ENCODE measurements at places on chromosomes 7 and 10.

- DNase-seq: no peak
Observed at GRCh38 chr10:102595897-102596296, 48.4 kb upstream of the TRIM8 start.

- no peak for DNase-seq
Observed at GRCh38 chr10:21473135-21473534, 52.3 kb downstream of the SKIDA1 start.

DNA sequence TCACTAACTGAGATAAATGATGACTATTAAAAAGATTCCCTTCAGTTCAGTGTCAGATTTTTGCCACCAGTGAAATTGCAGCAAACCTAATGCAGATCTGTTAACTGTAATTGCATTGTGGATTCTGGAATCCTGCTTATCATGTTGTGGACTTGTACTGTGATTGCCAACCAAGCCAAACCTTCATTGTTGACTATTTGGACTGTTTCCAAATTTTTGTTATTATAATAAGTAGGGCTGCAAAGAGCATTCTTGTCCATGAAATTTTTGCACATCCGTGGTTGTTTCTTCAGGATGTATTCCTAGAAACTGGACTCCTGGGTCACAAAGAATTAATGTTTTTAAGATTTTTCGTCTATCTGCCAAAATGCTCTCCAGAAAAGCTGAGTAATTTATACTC is 281.6 kb upstream of the ZMIZ1 start:
- DNase-seq: no peak

DNA sequence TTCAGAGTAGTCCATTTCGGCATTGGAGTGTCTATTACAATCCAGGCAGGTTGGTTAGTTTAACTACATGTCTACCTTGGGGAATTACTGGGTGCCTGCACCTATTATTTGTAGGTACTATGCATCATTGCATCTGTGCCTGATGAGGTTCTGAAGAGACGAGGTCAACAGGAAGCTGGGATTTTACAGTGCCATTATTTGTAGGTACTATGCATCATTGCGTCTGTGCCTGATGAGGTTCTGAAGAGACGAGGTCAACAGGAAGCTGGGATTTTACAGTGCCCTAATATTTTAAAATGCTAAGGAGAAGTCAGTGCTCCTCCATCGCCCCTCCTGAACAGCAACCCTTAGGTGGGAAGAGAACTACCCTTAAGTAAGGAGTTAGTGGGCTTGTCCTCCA is 41.7 kb downstream of the NPY start:
- no peak for DNase-seq

- DNase-seq: no peak
Observed at GRCh38 chr10:60480865-60481563, 91.3 kb upstream of the ANK3 start.

GRCh38 chr7:30924624-30925023 is 13.0 kb downstream of the AQP1 start:
- DNase-seq: no peak

- DNase-seq: peak; percentile 78
Observed at GRCh38 chr10:27944005-27944404, 54.9 kb downstream of the ODAD2 start.

- DNase-seq: no peak
Observed at GRCh38 chr7:12481722-12482121, 78.1 kb upstream of the VWDE start.

- no peak for DNase-seq
Observed at GRCh38 chr7:106127984-106128780, 16.1 kb upstream of the SYPL1 start.

DNA sequence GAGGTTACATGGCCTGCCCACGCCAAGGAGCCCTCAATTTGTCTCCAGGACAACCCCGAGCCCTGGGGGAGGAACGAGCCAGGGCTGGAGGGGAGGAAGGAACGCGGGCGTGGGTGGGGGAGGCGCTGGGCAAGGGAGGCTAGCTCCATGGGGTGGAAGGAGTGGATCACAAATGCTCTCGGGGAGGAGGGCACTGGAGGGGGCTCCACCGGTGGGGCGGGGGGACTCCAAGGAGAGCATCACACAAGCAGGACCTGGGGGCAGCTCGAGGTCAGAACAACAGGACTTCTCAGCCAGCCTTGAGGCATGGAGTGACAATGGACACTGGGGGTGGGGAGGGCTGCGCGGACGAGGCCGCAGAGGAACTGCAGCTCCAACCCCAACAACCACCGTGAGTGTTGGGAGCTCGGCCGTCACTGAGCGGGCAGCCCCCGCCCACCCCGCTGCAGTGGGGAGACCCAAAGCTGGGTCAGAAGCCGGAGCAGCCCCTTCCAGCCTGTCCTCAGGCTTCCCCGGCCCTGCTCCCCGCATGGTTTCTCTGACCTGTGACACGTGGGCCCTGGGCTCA is 41.1 kb downstream of the STK32C start:
- DNase-seq: no peak

- DNase-seq: no peak
Observed at GRCh38 chr7:77553123-77553522, 16.0 kb downstream of the PTPN12 start.

DNA sequence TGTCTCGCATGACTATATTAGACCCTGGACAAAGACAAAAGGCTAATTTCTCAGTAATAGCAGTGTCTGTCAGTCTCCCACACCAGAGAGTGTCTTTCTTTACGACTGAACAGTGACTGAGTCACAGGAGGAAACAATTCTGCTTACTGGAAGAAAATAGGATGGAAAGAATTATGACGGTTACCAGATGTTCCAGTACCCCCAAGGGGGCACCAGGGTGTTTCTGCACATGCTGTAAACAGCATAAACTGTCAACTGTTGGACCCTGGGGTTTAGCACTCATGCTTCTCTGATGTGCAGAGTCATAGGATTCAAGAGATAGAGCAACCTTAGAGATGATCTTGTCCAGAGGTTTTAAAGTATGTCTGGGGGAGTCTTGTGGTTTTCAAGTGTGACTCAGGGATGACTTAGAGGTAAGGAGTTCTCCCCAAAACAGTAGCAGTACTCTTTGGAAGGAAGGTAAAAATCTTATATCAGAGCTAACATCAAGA is 291.7 kb downstream of the THSD7A start:
- no peak for DNase-seq

DNA sequence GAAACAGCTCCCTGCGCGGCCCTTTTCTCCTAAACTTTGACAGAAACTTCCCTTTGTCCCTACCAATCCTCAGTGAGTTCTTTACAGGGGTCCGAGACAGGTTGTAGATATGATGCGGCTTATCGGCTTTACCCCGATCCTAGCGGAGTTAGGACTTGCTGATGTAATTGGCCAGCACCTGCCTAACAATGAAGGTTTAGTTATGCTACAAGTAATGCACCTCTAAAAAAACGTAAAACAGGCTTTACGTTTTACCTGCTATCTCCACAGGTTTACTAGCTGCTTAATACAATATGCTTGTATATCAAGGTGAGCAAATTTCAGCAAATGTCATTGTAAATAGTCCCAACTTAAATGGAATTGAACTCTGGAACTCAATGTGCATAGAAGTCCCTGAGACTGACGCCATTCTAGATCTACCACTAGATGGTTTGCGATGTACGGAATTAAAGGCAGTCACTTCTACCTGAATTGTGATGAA is 697 bp upstream of the SNX13 start:
- DNase-seq: no peak

GRCh38 chr7:142584765-142585164 is 164.5 kb upstream of the PRSS1 start:
- no peak for DNase-seq

GRCh38 chr10:47340608-47341170 is 7.5 kb upstream of the RBP3 start:
- DNase-seq: no peak

- DNase-seq: no peak
Observed at GRCh38 chr10:14820010-14820774, 17.6 kb downstream of the CDNF start.

GRCh38 chr10:130741901-130742855 is 569.3 kb downstream of the TCERG1L start:
- DNase-seq: peak; percentile 60

DNA sequence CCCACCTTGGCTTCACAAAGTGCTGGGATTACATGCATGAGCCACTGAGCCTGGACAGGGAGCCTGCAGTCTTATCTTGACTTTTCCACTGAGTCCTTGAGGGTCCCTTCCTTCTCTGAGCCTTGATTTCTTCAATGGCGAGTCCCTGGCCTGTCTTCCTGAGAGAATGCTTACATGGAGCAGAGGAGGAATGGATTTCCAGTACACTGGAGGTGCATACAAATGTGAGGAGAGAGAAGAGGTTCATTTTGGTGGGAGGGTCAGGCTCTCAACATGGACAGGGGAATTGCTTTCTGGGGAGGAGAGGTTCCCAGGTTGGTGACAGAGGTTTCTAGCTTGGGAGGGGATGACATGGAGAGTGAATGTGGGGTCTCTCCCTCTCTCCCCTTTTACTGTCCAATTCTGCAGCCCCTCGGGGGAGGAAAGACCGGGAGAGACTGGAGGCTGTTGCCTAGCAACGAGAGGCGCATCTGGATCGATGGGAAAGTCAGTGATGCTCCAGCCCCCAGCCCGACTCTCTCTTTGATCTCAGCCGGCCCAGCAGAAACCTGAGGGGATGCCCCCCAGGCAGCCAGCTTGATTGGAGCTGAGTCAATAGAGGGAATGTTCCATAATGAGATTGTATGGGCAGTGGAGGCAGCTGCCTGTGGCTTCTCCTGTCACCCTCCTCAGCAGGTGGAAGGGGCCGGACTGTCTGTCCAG is 14.8 kb downstream of the SRRM3 start:
- no peak for DNase-seq

GRCh38 chr10:28312572-28312971 is 9.7 kb upstream of the MPP7 start:
- DNase-seq: no peak

DNA sequence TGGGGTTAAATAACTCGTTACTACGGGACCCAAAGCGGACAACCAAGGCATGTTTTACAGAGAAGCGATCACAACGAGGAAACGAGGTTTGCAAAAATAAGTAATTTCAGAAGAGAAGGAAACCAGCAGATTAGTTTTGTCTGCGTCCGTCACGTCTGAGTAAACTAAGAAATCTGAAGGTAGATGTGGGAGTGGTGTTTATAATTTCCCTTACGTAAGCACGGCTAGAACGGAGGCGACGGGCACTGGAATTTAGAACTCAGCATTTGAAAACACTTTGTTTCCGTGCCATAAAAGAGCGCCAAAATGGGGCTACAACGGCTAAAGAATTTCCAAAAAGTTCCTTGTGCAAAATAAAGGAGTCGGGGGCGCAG is 718 bp upstream of the UMAD1 start:
- no peak for DNase-seq

DNA sequence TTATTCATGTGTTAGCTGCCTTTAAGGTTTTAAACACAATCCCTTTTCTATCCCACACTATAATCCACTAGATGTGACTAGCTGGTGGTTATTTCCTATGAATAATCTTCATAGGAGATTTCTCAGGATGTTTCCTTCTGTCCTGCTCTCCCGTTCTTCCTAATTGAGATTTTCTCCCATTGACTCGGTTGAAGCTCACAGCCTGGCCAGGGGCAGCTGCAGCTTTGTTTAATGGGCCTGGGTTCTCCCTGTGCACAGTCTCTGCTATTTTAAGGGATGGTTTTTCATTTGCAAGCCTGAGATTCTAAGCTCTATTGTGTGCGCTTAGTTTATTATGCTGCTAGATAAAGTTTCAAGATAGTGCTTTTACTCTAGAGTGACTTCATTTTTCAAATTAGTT is 283.4 kb upstream of the AOAH start:
- no peak for DNase-seq

DNA sequence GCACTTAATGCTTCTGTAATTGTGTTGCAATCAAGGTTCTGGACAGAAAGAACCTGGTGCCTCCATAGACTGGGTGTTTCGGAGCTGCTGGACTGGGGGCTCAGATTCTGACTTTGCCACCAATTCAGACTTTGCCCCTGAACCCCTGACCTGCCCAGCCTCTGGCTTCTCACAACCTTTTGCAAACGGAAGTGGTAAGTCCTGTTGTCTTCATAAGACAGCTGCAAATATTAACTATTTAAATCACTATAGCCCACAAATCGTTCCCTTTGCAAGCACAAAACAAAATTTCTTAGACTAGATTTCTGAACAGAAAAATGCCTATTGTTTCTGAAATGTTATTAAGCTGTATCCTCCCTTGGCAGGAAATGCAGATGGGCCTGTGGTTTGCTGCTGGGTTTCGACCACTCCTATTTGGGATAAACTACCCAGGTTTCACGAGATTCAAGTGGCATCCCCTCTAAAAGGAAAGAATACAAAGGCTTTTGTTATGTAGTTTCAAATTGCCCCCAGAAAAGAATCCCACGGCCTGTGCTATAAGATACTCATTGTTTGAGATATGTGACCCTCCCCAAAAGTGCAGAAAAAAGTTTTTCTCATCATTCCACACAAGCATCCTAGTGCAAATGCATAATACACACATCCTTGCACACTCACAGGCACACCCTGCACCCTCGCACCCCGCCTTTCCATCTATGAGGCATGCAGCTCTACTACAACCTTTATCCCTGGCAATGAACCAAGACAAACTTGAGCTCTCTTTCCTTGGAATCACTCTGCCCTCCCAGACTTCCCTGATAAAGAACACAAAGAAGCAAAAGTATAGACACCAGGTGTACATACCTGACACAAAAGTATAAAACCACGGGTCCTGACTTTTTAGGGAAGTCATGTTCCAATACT is 209.1 kb downstream of the PRPF18 start:
- DNase-seq: no peak

DNA sequence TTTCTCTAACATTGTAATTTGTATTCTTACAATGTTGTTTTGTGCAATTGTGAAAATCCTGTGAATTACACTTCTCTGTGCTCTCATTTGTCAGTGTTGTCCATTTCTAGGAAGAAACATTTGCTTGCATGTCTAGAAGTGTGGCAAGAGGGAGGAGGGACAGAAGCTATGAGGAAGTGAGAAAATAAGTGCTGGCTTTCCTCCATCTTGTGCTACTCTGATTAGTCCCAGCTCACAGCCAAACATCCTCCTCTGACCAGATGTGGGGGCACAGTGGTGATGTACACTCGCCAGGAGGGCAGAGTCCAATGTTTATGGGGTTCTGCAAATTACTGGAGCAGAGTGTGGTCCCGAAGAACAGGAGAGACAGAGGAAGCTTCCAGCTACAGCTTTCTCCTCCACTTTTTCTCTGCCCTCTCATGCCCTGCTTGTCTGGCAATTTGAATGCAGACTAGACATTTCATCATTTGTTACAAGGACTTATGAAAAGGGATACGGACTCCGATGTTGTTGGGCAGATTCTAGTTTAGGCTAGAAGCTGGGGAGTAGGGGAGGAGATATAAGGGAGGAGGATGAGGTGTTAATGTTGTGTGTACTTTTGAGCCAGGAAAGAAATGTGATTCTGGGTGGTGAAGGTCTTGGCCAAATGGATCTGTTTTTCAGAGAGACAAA is 131.0 kb upstream of the C1GALT1 start:
- DNase-seq: no peak

DNA sequence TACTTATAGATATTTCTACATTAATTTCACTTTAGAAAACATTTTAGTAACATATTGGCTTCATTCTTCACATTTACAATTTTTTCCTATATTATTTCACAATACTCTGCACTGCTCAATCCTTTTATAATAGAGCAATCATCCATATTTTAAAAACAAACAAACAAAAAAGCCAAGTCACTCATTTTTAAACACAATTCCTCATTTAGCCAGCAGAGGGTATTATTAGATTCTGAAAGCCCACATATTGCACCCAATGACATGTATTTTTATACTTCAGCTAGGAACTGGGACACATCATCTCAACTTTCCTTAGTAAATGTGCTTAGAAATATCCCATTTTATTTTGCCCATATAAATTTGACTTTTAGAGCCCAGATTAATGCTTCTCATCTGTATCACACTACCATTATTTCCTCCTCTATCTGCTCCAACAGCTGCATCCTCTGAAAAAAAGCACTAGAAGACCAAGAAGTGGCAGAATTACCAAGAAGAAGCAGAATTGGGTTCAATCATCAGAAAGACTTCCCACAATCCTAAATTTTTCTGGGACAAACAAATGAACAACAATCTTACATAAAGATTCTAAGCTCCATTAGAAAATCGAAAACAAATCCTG is 29.5 kb downstream of the CTNNA3 start:
- DNase-seq: no peak
